ENCODE measurements at places on chromosomes 6 and 20.

- no peak for DNase-seq
Measured at GRCh38 chr6:85431271-85431670, 18.6 kb upstream of the NT5E start.

- DNase-seq, result no peak
Measured at GRCh38 chr6:30260036-30260504, 46.9 kb upstream of the TRIM26 start.

DNA sequence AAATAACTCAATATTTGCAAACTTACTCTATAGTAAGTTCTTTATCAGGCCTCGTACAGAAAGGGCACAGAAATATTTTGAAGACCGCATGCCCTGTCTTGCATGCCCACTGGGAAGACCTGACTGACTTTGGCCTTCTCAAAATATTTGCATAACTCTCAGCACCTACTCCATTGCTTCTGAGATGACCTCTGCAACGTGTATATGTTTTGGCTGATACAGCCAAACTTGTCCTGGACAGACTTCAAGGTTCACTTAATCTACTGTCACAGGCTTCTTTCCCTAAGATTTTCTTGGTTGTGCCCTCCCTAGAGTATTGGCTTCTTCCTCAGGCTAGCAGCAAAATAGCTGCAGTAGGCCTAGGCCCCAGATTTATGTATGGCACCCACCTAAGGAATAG, 21.5 kb upstream of the SERINC3 start:
- DNase-seq, result no peak

GRCh38 chr6:148455674-148456558, 113.3 kb downstream of the SASH1 start:
- no peak for DNase-seq

DNA sequence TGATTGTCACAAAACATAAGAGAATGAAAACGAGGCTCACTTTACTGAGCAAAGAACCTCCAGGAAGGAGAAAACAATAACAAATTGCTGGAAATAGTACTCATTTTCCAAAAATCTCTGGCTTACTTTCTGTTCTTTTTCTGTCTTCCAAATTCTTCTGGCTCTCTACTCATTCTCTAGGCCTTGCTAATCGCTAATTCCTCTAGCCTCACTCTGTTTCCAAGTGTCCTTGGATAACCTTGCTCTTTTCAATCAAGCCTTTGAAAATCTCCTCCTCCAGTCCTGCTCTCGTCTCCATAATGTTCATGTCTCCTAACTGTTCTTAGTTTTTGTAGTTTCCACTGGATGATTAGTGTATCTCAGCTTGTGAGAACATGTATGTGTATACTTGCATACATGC, 96.2 kb upstream of the MAP7 start:
- DNase-seq, result peak; percentile 17

GRCh38 chr6:112038268-112038667, 15.6 kb upstream of the CCN6 start:
- no peak for DNase-seq

DNA sequence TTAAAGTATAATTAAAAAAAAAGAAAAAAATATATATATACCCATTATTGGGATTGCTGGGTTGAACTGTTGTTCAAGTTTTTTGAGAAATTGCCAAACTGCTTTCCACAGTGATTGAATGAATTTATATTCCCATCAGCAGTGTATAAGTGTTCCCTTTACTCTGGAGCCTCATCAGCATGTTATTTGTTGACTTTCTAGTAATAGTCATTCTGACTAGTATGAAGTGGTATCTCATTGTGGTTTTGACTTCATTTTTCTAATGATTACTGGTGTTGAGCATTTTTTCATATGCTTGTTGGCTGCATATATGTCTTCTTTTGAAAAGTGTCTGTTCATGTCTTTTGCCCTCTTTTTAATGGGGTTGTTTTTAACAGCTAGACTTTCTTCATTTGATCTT, 1260.8 kb upstream of the GJE1 start:
- peak; percentile 59 for DNase-seq

GRCh38 chr20:881051-881782, 34.9 kb downstream of the ANGPT4 start:
- peak; percentile 13 for DNase-seq

- no peak for DNase-seq
Measured at GRCh38 chr6:128882560-128882959, 378 bp upstream of the LAMA2 start.

- peak; percentile 1 for DNase-seq
Measured at GRCh38 chr6:84136364-84137050, 90.9 kb downstream of the CEP162 start.

DNA sequence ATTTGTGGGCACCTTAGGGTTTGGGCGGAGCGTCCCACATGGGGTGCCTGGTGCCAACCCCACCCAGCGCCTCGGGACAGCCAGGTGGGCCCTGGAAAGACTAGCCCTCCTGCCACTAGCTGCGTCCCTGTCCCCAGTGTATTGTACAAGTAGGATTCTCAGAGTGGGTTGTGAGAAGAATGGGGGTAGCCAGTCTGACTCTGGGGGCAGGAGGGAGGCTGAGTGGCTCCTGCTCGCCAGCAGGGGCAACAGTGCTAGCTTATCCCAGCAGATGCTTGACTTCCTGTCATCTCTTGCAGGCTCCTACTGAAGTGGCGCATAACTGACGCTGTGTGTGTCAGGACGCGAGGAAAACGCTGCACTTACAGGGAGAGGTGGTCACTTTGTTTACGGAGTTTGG, 9.3 kb downstream of the PSMA7 start:
- DNase-seq, result no peak

DNA sequence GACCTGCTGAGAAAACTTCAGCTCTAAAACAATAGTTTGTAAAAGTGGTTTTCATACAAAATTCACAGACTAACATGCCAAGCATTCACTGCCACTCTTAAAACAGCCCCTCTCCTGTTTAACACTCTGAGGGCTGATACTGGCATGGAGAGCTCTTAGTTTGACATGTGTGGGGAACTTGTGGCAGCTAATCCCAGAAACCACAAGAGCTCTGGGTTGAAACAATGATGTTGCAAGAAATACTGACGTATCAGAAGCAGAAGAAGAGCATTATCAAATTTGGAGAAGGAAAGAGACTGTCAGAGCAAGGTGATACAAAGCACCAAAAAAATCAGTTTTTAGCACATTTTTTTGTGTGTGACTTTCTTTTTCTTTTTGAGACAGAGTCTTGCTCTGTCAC, 5.1 kb downstream of the BEND3 start:
- DNase-seq, result peak; percentile 36
